Fibroblast of skin of left biceps (primary cell): ENCODE measurements at places on chromosomes 12 and 14.

- no peak for DNase-seq
These were observed 6.9 kb upstream of the BCL7A start for GRCh38 chr12:122014781-122015180.

GRCh38 chr12:115203701-115204100 is 519.7 kb upstream of the TBX3 start:
- DNase-seq = peak; percentile 36

GRCh38 chr14:75720842-75721498 is 59.9 kb downstream of the TTLL5 start:
- DNase-seq = no peak

DNA sequence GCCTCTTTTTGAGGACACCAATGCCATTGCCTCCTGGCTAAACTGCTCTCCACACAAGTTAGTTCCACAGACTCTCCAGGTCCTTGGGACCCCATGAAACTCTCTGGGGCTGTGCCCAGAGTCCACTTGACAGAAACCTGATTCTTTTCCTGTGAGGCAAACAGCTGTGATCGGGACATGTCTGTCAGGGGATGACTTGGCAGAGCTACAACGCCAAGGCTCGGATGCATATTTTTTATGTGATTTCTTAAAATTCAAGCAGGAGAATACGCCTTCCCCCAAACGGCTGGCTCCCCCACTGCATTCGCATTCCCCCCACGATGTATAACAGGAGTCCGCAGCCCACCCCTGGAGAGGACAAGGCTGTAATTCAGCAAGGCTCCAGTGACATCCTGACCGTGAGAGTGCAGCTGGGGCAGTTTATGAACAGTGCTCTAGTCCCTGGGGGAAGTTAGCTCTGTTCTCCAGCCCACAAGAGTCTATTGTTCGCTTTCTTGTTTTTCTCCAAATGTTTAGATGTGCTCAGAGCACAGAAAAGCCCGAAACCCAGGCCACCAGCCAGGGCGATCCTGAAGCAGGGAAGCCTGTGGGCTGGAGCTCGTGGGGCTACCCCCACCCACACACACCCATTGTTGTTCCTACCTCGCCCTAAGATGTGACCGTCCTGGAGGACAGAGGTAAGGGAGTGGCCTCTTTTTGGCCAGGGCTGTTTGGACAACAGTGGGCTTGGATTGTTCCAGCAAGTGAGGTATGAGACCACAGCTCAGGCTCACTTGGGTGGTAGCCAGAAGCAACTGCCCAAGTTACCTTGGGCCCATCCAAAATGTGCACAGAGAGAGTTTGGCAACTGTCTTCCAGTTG is 159.5 kb downstream of the ZFP36L1 start:
- no peak for DNase-seq

DNA sequence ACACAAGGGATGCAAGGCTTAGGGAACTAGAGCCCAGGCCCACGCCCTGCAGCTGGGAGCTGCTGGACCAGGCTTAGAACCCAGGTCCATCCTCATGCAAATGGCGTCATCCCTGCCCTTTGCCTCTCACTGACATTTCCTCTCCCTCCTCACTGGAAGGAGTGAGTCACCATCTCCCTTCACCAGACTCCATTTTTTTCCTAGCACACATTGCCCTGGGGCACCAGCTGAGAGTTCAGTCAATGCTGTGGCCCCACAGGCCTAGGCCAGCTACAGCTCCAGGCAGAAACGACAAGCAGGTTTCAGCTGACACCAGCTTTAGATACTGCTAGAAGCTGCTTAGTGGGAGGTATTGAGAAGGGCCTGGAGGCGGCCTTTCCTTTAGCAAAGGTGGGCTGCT is 98.9 kb downstream of the RIMBP2 start:
- no peak for DNase-seq

DNA sequence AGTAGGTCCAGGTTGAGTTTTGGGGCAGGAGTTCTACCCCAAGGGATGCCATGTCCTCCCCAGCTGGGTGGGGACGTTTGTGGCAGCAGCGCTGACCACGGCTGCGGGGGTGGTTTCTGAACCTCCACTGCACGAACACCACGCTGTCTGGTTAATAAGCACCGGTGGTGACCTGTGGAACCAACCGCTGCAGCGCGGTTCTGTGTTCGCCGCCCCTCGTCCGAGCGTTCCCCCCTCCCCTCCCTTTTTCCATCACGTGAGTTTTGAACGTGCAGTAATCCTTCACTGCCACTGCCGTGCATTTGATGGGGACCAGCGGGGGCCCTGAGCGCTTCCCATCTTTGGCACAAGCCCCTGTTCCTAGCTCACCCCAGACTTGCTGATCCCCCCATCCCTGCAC is 6.4 kb upstream of the ADSS1 start:
- DNase-seq = no peak

GRCh38 chr14:68286667-68287066 is 467.1 kb downstream of the RAD51B start:
- no peak for DNase-seq

GRCh38 chr12:98464190-98464589 is 51.2 kb upstream of the TMPO start:
- DNase-seq = no peak

GRCh38 chr12:19561411-19561961 is 122.2 kb downstream of the AEBP2 start:
- DNase-seq = no peak

DNA sequence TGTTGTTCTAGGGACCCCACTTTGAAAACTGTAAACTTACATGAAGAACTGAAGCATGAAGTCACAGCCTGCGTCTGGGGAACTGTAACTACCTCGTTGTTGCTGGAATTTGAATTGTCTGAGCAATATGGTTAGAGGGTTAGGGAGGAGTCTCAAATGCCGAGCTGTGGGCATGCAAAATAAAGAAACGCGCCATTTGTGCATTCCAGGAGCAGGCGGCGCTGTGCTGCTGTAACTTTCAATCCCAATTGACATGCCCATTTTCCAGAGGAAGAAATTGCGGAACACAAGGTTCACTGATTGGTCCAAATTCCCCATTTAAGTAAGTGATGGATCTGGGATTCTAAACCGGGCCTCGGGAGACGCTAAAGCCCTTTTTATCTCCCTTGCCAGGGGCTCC is 61.3 kb downstream of the ZNF664 start:
- DNase-seq = no peak

DNA sequence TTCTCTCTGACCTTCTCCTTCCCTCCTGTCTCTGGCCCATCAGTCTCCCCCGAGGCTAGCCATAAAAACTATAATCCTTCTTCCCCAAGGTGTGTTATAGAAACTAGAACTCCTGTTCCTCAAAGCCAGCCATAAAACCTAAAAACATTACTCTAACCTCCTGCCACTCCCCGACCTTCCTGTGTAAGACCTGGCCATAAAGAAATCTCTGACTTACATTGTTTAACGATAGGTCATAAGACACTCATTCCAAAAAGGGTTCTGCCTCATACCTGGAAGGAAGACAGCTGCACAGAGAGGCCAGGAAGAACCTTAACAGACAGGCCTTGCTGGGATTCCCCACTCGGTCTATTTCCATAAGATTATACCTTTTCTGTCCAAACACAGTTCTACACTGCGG is 70.9 kb upstream of the EEA1 start:
- DNase-seq = no peak
